Ascending aorta (tissue), 2 donors: ENCODE measurements at places on chromosomes 3 and 15.

DNA sequence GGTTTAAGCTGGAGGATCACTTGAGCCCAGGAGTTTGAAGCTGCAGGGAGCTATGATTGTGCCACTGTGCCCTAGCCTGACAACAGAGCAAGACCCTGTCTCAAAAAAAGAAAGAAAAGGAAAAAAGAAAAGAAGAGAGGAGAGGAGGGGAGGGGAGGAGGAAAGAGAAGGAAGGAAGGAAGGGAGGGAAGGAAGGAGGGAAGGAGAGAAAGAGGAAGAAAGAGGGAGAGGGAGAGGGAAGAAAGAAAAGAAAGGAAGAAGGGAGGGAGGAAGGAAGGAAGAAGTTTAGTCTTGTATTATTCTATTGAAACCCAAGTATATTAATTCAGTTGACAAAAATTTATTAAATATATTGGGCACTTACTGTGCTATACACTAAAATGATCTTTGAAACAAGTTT lies 11.5 kb downstream of the GOLM2 start:
- DNase-seq: no peak
- no peaks in the 10 kb centered on the region for H3K27me3 ChIP-seq
- H3K36me3 ChIP-seq: no peaks in the 10 kb centered on the region
- H3K4me1 ChIP-seq: peaks cover 10% of the 10 kb centered on the region
- H3K4me3 ChIP-seq: no peak overlapping the region

DNA sequence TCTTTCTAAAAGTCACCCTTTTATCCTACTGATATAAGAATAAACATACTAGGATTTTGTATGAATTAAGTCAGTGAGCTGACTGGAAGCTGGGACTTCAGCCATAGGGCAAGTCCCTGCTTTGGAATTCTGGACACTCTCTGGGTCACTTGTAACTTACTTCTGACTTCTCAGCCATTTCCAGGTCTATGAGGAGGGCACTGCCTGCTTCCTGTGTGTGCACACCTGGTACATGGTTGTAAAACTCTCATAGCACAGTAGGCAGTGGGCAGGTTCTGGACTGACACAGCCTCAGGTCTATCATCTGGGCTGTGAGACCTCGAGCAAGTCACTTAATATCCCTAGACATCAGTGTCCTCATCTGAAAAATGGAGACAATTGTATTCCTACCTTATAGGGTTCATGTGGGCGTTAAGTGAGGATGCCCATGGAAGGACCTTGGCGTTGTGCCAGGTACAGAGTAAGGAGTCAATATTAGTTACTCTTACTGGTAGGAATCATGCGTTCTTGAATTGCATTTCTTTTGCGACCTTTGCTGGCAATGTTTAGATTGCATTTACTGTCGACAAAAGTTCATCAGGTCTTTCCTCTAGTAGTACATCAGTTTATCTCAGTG lies 27.5 kb upstream of the TGM5 start:
- H3K4me1 ChIP-seq: no peaks in the 10 kb centered on the region
- H3K36me3 ChIP-seq: no peaks in the 10 kb centered on the region
- no peak overlapping the region for H3K4me3 ChIP-seq
- no peaks in the 10 kb centered on the region for H3K27me3 ChIP-seq

DNA sequence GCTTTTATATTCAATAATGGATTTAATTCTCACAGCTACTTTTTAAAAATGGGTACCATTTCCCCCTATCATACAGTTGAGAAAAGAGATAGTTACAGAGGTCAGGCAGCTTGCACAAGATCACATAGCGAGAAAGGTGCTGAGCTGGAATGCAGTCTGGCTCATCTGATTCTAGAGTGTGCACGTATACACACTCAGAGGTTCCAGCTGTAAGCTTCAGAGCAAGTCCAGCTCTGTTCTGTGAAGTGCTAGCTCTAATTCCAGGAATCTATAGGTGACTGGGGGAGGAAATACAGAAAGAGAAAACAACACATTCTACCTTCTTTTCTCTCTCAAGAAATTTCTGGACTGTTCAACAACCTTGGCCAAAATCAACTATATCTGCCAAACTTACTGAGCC lies 318.7 kb downstream of the FOXP1 start:
- no peaks in the 10 kb centered on the region for H3K27me3 ChIP-seq
- H3K27ac ChIP-seq: no peak overlapping the region
- H3K36me3 ChIP-seq: no peaks in the 10 kb centered on the region

DNA sequence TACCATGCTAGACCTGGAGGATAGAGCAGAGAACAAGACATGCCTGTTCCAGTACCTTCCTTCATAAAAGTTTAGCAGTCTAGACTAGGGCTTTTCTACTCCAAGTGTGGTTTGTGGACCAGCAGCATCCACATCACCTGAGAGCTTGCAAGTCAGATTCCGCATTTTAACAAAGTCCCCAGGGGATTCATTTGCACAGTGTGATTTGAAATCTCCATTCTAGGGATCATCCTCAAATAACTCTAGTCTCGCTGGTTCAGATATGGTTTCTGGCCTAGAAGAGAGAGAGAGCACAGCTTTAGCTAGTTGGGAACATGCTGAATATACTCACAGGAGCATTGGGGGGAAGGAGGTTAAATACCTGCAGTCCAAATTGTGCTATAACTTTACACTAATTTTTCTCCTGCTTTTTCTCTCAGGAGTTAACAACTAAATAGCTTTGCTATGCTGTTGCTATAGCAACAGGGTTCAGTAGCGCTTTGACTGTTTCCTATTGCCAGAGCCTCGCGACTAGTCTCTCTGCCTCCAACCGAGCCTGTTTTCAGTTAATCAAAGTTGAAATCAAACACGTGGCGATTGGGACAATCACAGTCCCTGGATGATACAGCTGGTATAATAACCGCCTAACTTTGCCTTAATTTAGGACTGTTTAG lies 64.0 kb upstream of the RASGRF1 start:
- H3K27ac ChIP-seq: no peak overlapping the region
- DNase-seq: no peak
- no peaks in the 10 kb centered on the region for H3K36me3 ChIP-seq
- no peaks in the 10 kb centered on the region for H3K27me3 ChIP-seq

- no peaks in the 10 kb centered on the region for H3K4me1 ChIP-seq
- no peak for DNase-seq
- no peak overlapping the region for H3K4me3 ChIP-seq
- H3K36me3 ChIP-seq: no peaks in the 10 kb centered on the region
Measured at GRCh38 chr3:111668888-111669488, 73.8 kb upstream of the ZBED2 start.

GRCh38 chr15:98958918-98959639 lies 48.5 kb downstream of the PGPEP1L start:
- H3K4me1 ChIP-seq: peaks cover 21% of the 10 kb centered on the region
- no peak overlapping the region for H3K4me3 ChIP-seq
- H3K27me3 ChIP-seq: no peaks in the 10 kb centered on the region
- H3K36me3 ChIP-seq: peaks cover 60% of the 10 kb centered on the region
- peak overlapping the region; percentile 14 for H3K27ac ChIP-seq
- no peak for DNase-seq

GRCh38 chr15:41698779-41699178 lies 38.6 kb downstream of the MGA start:
- H3K4me3 ChIP-seq: no peak overlapping the region
- H3K4me1 ChIP-seq: no peaks in the 10 kb centered on the region
- DNase-seq: no peak
- H3K36me3 ChIP-seq: peaks cover 2% of the 10 kb centered on the region

DNA sequence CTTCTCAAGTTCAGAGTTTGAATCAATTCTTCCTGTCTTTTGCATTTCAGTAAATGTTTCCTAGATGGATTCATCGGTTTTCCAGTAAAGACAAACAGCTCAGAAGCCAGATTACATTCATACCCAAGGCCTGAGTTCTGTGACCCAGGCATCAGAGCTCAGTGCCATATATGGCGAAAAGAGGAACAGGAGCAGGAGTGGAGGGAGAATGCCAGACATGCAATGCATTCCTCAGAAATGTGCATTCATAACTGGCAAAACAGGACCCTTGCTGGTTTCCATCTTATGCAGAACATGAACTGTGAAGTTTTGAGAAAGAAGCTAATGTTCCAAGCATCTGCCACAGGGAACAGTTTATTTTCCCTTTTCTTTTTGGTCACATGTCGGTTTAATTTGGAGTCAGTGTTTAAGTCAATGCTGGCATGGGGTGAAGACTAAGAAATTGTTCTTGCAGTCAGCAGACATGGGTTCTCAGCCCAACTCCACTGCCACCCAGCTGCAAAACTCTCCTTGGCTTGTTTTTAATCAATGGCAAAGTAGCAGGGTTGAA lies 116.5 kb downstream of the LPP start:
- H3K36me3 ChIP-seq: no peaks in the 10 kb centered on the region
- no peak overlapping the region for H3K4me3 ChIP-seq
- H3K27me3 ChIP-seq: no peaks in the 10 kb centered on the region
- peak overlapping the region; percentile 99 for H3K27ac ChIP-seq

DNA sequence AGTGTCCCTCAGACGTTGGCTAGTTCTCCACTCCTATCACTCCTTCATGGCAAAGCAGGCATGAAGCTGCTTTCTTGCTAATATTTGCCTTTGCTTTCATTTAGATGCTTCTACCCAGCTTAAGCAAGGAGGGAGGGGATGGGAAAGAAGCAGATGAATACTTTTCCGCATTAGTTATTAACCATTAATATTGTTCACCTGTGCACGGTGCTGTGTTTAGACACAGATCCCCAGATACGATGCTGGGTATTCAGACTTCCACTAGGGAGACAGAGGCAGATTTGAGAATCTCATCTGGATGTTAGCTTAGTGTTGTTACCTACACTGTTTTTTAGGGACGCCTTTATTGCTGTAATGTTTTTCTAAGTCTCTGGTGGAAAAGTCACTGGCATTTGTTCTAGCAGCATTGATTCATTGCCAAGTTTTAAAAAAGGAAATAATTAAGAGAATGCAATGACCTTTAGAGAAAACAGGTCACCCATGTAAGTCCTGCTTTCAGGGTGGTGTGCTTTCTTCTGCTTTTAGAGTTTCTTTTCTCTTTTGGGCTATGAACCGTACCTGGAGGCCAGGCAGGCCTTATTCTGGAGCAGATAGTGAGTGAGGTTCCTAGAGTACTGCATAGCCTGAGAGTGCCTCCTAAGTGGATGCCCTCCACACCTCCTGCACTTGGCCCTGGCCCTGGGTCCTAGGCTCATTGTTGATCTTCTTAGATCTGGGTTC lies 55.5 kb downstream of the MYZAP start:
- DNase-seq: no peak
- no peaks in the 10 kb centered on the region for H3K27me3 ChIP-seq
- no peaks in the 10 kb centered on the region for H3K36me3 ChIP-seq
- no peak overlapping the region for H3K27ac ChIP-seq

DNA sequence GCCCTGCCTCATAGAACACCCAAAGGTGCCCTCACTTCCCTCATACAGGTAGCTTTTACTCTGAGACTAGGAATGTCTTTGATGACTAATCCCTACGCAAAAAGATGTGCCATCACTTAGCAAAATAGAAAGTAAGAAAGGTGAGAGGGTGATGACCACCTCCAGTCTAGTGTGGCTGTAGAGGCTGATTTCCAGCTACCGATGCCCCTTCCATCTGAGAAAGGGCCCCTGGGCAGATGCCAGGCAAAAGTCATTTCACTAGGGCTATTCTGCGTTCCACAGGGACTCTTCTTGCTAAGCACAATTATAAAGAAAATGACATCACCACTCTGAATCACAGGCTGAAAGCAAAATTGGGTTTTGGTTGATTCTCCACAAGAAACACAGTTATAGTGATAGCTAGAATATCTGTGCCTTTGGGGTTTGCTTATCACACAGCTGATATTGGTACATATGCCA lies 77.4 kb downstream of the RBPMS2 start:
- H3K4me3 ChIP-seq: no peak overlapping the region
- H3K36me3 ChIP-seq: peaks cover 6% of the 10 kb centered on the region
- peaks cover 17% of the 10 kb centered on the region for H3K4me1 ChIP-seq
- H3K27ac ChIP-seq: peak overlapping the region; percentile 85
- H3K27me3 ChIP-seq: no peaks in the 10 kb centered on the region

GRCh38 chr3:63927422-63928280 lies 15.5 kb upstream of the SCAANT1 start:
- no peak overlapping the region for H3K4me3 ChIP-seq
- no peak overlapping the region for H3K27ac ChIP-seq
- DNase-seq: no peak
- peaks cover 11% of the 10 kb centered on the region for H3K36me3 ChIP-seq
- peaks cover 3% of the 10 kb centered on the region for H3K4me1 ChIP-seq

DNA sequence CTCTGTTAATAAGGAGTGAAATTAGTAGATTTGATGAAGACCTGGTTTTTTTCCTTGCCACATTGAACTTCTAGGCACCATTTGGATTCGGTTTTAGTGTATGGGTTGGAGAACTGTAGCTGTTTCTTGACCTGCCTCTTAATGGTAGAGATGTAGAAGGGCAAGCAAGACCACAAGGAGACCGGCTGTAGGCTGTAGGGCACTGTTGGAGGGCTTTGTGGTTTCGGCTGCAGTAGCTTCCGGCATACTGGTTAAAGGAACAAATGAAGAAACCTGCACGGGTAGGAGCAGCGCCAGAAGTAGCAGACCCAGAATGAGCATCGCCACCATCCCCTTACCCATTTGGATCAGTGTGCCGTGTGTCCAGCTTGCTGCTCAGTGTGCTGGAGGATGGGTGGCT lies 7.9 kb downstream of the PCLAF start:
- no peaks in the 10 kb centered on the region for H3K27me3 ChIP-seq
- no peak overlapping the region for H3K4me3 ChIP-seq
- no peak overlapping the region for H3K27ac ChIP-seq
- no peak for DNase-seq

DNA sequence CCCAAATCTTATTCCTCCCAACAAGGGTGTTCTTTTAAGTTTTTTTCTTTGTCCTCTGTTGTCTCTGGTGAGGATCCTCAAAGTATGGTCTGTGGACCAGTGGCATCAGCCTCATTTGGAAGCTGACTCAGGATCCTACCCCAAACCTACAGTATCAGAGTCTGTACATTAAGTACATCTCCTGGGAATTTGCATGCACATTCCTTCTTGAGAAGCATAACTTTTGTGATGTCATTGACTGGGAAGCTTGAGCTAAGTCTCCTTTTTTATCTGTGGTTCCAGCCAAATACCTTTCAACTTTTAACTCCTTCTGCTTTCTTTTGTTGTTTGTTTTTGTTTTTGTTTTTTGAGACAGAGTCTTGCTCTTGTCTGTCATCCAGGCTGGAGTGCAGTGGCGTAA lies 40.5 kb downstream of the ARMC8 start:
- no peak overlapping the region for H3K27ac ChIP-seq
- H3K36me3 ChIP-seq: peaks cover 89% of the 10 kb centered on the region
- H3K27me3 ChIP-seq: no peaks in the 10 kb centered on the region
- DNase-seq: no peak
- H3K4me1 ChIP-seq: no peaks in the 10 kb centered on the region
- H3K4me3 ChIP-seq: no peak overlapping the region
